ENCODE measurements at places on chromosomes 13 and 19. TPM values are rescaled to one million over a fixed set of nuclear protein-coding genes. Genes with fewer than 3 reads are reported as not detected.
A peak's percentile ranks its signal among the peaks of the same experiment; 100 is the strongest.

GRCh38 chr13:34421858-34422475, 520.1 kb upstream of the NBEA start:
- H3K4me3 ChIP-seq: no peak overlapping the region
- no peak overlapping the region for H3K27ac ChIP-seq
- H3K4me1 ChIP-seq: no peaks in the 10 kb centered on the region
- peaks cover 2% of the 10 kb centered on the region for H3K27me3 ChIP-seq
- DNase-seq: no peak
- no peaks in the 10 kb centered on the region for H3K36me3 ChIP-seq

WDR88 gene
- not detected for total RNA-seq

METTL21C gene
- not detected for total RNA-seq

GRCh38 chr13:58876473-58876872, 1244.9 kb downstream of the PCDH17 start:
- H3K27ac ChIP-seq: no peak overlapping the region
- no peaks in the 10 kb centered on the region for H3K27me3 ChIP-seq
- no peaks in the 10 kb centered on the region for H3K4me1 ChIP-seq

DNA sequence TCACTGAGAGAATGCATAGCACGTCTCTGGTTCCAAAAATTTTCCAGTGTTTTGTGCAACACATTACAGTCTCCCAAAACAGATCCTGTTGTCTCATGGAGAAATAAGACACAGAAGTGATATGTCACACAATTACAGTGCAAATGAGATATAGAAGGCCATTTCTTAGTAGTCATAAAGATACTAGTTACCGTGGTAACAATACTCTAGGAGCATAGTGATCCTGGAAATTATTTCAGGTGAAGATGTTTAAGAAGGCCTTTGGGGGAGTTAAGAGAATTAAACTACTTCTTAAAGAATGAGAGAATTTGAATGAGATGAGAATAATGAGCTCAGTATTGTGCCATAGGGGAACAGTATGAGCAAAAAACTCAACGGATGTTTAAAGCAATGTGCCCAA, 628.0 kb upstream of the MIR17HG start:
- no peaks in the 10 kb centered on the region for H3K36me3 ChIP-seq
- H3K27me3 ChIP-seq: no peaks in the 10 kb centered on the region
- no peak overlapping the region for H3K4me3 ChIP-seq
- H3K4me1 ChIP-seq: no peaks in the 10 kb centered on the region
- no peak for DNase-seq
- no peak overlapping the region for H3K27ac ChIP-seq

CYP4F3 gene
- total RNA-seq: not detected

DNA sequence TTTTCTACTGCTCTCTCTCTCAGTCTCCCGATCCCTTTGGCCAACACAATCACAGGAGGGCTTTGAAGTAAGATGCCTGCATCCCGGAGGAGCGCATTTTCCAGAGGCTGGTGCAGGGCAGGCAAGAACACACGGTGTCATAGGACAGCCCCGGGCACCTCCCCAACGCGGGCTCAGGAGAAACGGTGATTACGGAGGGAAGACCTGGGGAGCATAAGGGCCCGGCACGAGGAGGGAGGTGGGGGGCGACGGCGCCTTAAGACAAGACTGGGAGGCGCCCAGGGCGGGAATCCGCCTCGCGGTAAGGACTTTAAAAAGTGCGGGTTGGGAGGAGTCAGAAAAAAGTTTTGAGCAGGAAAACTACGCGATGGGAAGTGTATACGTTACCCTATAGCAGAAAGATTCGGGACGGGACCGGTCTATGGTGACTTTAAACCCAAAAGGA, 18.7 kb upstream of the ZNF888 start:
- peak overlapping the region; percentile 89 for H3K4me3 ChIP-seq
- H3K27ac ChIP-seq: peak overlapping the region; percentile 61
- H3K4me1 ChIP-seq: peaks cover 24% of the 10 kb centered on the region
- peaks cover 3% of the 10 kb centered on the region for H3K36me3 ChIP-seq

DNA sequence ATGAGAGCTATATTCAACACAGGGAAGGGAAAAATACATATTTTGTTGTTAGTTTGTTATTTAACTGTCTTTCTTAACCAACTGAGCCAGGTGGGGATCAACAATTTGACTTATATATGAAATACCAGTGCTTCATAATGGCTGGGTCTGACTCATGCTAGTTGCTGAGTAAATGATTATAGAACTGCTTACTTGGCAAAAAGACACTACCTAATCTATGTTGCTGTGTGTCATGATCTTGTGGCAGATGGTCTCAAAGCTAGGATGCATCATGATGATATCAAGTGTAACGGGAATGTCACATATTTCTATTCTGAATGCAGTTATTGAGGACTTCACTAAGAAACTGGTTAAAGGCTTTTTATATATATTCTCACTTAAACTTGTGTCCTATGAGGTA, 727.4 kb upstream of the SLITRK1 start:
- H3K4me3 ChIP-seq: no peak overlapping the region
- H3K27ac ChIP-seq: no peak overlapping the region
- no peaks in the 10 kb centered on the region for H3K36me3 ChIP-seq
- no peaks in the 10 kb centered on the region for H3K4me1 ChIP-seq
- no peak for DNase-seq
- H3K27me3 ChIP-seq: no peaks in the 10 kb centered on the region

TPTE2 gene
- not detected for total RNA-seq

GRCh38 chr13:99391781-99392469, 84.7 kb upstream of the GPR183 start:
- H3K36me3 ChIP-seq: no peaks in the 10 kb centered on the region
- peaks cover 11% of the 10 kb centered on the region for H3K4me1 ChIP-seq
- H3K4me3 ChIP-seq: no peak overlapping the region

GRCh38 chr13:95256091-95256490, 45.2 kb downstream of the ABCC4 start:
- H3K27me3 ChIP-seq: no peaks in the 10 kb centered on the region
- no peak for DNase-seq
- no peak overlapping the region for H3K4me3 ChIP-seq
- no peaks in the 10 kb centered on the region for H3K36me3 ChIP-seq
- H3K4me1 ChIP-seq: no peaks in the 10 kb centered on the region
- H3K27ac ChIP-seq: no peak overlapping the region

GRCh38 chr19:44943801-44944249, 1.8 kb downstream of the APOC4 start:
- H3K4me1 ChIP-seq: no peaks in the 10 kb centered on the region
- no peaks in the 10 kb centered on the region for H3K27me3 ChIP-seq
- no peak for DNase-seq
- H3K4me3 ChIP-seq: no peak overlapping the region

DNA sequence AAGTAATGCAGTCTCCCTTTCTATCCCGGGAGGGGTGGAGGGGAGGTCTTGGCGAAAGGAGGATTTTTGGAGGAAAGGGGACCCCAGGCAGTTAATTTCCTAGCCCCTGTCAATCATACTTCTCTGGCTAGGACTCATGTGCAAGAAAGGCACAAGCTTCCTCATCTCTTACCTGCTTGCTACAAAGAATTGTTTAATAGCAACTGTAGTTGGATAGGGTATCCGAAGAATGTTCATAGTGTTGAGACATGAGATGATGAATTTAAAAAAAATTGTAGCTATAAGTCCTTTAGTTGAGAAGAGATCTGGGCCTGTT, 525 bp downstream of the BORA start:
- peak overlapping the region; percentile 94 for H3K4me3 ChIP-seq
- no peak for DNase-seq
- H3K27me3 ChIP-seq: no peaks in the 10 kb centered on the region
- H3K36me3 ChIP-seq: no peaks in the 10 kb centered on the region
- no peak overlapping the region for H3K27ac ChIP-seq
- H3K4me1 ChIP-seq: peaks cover 17% of the 10 kb centered on the region

FAM124A gene
- not detected for total RNA-seq

CATSPERD gene
- not detected for total RNA-seq

Measured in T-cell (primary cell).